Stimulated activated CD4-positive, alpha-beta T cell treated with anti-CD3 and anti-CD28 coated beads, TNF-alpha, amount 100 ng/mL, for 1 hour (primary cell): ENCODE measurements at places on chromosomes 7 and 10.

GRCh38 chr7:89549768-89550167 lies 604.5 kb upstream of the STEAP1 start:
- no peak for DNase-seq

DNA sequence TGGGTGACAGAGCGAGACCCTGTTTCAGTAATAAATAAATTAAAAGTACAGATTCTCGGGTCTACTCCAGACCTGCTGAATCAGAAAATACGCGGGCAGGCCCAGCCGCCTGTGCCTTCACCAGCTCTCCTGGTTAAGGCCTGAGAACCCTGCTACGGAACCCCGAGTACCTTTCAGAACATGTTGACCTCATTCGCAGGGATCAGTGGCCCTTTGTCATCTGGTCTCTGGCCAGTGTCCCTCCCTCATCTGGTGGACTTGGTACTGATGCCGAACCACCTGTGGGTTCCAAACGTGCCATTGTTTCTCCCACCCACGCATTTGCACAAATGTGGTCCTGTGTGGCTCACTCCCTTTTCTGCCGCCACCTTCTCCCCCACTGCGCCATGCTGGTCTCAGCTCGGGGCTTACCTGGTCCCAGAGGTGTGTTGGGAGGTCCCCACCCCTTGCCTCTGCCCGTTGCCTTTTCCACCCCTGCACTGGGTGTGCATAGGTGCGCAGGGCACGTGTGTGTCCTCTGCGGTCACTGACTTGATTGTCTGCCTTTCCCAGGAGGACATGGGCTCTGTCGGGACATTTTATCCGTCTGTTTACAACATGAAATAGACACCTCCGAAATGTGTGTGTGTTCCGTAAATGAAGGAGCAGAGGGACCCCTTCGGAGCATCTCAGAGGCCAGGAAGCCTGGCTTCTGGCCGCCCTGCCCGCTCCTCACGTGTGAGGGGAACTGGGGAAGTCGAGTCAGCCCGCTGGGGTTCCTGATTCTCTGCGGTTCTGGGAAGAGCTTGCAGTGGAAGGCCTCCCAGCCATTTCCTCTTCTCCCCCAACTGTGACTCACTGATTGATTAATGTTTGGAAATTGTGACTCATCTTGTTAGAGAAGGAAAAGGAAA lies 135.2 kb downstream of the CUX1 start:
- no peak for DNase-seq

DNA sequence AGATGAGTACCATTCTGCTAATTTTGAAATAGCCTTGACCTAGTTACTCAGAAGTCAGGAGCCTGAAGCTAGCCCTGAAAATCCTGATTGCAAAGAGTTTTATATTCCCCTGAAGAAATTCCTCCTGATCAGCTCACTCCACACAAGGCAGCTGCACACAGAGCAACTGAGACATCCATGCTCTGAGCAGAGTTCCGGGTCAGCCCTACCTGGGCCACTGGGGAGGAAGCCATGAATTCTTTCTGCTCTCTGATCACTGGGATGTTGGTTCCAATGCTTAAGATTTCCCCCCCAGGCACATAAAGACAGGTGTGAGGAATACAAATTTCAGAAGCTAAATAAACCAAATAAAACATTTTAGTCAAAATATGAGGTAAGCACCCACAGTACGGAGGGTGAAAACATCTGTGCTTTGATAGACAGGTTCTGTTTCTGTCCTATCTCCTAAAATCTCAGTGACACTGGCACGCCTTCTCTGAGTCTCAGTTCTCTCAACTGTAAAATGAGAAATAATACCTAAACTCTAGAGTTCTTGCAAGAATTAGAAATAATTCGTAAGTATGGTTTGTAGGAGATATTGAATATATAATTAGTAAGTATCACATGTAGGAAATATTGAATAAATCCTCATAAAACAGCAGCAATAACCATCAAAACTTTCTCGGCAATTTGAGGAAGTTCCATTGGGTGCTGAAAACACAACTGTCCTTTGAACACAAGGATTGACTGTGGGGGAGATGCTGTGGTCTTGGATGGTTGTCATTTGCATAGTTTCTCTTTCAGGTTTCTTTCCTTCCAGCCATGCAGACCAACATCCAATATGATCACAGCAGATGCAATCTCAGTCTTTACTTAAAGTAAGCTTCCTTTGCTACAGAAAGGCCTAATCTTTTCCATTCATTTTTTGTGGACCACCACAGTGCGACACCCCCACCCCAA lies 133.0 kb upstream of the TNS3 start:
- DNase-seq: no peak

- no peak for DNase-seq
These were observed 43.8 kb upstream of the CSTF2T start for GRCh38 chr10:51743146-51743545.

- no peak for DNase-seq
These were observed 38.4 kb upstream of the LRRC4 start for GRCh38 chr7:128069373-128070364.

GRCh38 chr10:85720931-85721590 lies 645.5 kb downstream of the GRID1 start:
- DNase-seq: no peak

DNA sequence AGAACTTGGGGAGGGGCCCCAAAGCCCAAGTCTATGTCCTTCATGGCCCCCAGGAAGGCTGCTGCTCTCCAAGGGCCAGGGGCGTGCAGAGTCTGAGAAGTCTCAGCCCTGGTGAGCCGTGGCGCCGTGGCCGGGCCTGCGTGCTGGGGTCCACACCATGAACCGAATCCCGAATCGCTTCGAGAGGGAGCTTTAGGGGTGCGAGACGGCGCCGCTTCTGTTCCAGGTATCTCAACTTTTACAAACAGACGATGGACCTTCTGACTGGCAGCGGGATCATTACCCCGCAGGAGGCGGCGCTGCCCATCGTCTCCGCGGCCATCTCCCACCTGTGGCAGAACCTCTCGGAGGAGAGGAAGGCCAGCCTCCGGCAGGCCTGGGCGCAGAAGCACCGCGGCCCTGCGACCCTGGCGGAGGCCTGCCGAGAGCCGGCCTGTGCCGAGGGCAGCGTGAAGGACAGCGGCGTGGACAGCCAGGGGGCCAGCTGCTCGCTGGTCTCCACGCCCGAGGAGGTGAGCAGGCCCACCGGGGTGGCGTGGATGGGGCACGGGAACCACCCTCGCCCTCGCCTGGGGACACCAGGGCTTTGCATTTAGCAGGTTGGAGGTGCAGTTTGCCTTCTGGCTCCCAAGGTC lies 12.7 kb downstream of the STRA8 start:
- DNase-seq: no peak

GRCh38 chr10:44981172-44982113 lies 2.8 kb upstream of the DEPP1 start:
- DNase-seq: no peak

DNA sequence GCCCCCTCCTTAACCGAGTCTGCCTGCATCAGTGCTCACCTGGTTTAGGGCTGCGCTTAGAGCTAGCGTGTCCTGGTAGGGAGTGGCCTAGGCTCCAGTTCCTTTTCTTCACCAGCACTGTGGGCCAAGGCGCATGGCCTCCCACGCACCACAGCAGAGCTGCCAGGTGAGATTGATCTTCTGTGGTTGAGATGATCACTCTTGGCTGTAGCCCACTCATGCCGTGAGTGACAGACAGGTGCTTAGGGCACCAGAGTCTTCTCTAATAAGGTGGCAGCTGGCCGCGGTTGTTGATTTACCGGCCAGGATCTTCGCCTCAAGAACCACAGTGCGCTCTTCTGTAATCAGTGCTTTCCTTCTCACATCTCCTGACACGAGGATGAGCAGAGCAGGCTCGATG lies 157.2 kb upstream of the INSYN2A start:
- DNase-seq: no peak

- no peak for DNase-seq
These were observed 18.3 kb upstream of the ZNF12 start for GRCh38 chr7:6725003-6725402.

- DNase-seq: no peak
These were observed 12.0 kb downstream of the TET1 start for GRCh38 chr10:68572151-68572550.

GRCh38 chr10:96878057-96878456 lies 46.0 kb downstream of the LCOR start:
- DNase-seq: no peak

GRCh38 chr7:36896956-36897590 lies 172.8 kb upstream of the AOAH start:
- DNase-seq: no peak

GRCh38 chr7:39342763-39343162 lies 223.4 kb upstream of the YAE1 start:
- no peak for DNase-seq

DNA sequence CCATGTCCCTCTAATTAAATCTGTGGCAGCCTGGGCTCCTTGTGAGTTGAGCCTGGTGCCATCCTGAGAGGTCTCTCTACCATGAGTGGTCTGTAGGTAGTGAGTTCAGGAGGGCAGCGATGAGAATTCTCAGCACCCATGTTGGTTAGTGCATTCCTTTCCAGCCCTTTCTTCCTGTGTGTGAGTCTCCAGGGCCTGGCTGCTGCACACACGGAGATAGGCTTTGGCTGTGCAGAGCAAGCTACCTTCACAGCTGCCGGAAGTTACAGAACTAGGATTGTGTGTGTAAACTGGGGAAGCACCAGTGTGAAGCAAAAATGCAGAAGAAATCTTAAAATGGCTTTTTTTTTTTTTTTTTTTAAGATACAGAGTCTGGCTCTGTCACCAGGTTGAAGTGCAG lies 358.6 kb downstream of the PAXIP1 start:
- no peak for DNase-seq

- no peak for DNase-seq
These were observed 3.4 kb downstream of the TRRAP start for GRCh38 chr7:98881561-98882315.

DNA sequence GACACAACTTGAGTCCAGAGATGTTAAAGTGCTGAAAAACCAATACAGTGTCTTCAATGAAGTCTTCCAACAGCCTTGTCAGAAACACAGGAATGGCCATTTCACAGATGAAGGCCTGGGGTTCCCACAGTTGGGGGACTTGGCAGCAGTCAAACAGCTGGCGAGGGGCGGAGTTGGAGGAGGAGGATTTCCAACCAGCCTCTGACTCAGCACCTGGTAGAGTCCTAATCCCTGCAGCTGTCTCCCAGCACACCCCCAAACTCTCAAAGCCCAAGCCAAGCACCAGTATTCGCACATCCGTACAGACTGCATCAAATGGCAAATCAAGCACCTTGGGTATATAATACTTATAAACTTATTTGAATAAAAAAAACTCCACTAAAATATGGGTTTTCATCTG lies 28.0 kb downstream of the CTBP2 start:
- DNase-seq: no peak

GRCh38 chr10:124616040-124616835 lies 127.9 kb downstream of the FAM53B start:
- no peak for DNase-seq

DNA sequence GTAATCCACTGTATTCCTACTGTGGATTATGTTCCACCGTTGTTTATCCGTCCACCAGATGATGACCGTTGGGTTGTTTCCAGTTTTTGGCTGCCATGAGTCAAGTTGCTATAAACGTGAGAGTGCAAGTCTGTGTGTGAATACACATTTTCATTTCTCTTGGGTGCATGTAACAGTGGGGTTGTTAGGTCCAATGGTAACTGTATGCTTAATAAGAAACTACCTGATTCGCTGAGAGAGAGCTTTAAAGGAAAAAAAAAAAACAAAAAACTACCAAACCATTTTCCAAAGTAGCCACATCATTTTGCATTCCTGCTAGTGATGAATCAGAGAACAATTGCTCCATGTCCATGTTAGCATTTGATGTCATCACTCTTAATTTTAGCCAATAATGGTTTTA lies 15.9 kb downstream of the UBN2 start:
- DNase-seq: no peak

DNA sequence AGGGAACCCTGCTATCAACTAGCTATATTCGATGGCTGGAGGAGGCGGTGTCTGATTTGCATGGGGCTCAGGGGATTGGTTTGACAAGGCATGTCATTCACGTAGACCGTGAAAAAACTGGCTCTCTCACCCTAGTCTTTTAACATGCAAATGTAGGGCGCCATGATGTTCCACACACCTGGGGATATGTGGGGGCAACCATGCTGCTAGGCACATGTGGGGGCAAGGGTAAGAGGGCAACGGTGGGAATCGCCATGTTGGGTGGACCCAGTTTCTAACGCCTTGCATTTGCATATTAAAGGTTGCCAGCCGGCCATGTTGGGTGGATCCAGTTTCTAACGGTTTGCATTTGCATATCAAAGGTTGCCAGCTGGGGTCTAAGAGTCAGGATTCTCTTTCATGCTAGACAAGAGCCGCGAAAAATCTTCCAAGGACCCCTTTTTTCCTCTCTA lies 419.2 kb upstream of the NFE2L3 start:
- no peak for DNase-seq

DNA sequence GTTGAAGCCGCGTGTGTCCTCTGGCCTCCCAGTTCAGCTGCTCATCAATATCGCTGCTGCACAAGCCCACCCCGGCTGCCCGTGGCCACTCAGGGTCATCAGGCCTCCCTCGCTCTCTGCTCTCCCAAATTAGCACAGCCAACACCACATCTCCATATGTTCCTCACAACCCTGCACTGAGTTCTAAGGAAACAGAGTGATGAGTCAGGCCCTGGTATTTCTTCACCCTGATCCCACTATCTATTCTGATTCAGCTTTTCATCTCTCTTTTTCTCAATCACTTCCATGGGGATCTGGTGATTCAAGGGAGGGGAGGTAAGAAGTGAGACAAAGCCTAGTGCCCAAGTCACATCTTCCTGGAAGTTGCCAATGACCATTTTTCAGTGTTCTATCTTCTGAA lies 23.8 kb downstream of the CYTH3 start:
- DNase-seq: no peak

DNA sequence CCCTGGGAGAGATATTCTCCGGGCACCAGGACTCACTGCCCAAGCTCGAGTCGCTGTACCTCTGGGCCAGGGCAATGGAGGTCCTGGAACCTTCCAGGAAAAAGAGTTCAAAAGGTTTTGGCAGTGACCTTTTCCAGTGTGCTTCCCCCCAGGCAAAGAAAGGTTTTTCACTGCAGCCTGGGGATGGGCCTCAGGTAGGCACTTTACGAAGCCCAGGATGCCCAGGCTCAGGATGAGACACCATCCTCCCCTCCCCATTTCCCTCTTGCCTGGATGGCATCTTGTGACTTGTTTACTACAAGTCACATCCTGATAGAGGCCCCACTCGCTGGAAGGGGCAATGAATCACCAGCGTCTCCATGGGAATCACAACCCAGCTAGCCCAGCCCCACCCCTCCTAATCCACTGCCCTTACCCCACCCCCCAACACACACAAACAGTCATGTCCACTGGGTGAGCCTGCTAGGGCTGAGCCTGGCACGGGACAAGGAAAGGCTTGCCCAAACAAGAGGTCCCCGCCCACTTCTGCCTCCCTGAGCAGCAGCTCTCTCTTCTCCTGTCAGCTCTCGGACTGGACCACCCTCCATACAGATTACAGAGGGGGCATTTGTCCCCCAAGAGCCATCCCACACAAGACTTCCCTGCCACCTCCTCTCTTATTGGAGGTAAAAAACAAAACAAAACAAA lies 93.8 kb upstream of the SMNDC1 start:
- DNase-seq: no peak

GRCh38 chr10:88853155-88853881 lies 1.7 kb upstream of the ANKRD22 start:
- no peak for DNase-seq
